AG10803 (cell line): ENCODE measurements at places on chromosomes 3 and 15.

DNA sequence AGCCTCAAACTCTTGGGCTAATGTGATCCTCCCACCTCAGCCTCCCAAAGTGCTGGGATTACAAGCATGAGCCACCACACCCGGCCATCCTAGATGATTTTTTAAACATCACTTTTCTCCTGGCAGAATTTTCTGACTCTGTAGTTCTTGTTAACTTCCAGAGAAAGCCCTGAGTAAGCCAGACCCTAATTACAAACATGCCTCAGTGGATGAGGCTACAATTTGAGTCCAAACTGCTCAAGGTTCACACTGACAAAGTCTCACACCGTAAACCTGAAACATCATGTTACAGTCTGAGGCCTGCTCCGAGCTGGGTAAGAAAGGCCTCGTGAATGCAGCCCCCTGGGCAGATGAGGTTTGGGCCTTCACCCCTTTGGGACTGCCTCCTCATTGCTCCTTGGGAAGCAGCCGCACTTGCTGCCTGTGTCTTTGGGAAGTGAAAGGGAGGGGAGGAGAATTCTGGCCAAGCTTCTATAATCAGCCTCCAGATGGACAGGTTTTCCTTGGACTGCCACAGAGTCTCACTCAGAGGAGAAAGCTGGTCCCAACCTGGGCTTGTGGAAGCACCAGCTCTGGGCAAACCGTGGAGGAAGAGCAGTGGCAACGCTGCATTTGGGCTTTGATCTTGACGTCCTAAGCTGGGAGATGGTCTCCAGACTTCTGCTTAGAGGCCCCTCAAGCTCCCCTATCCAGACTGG lies 46.0 kb downstream of the CA12 start:
- no peak for DNase-seq

DNA sequence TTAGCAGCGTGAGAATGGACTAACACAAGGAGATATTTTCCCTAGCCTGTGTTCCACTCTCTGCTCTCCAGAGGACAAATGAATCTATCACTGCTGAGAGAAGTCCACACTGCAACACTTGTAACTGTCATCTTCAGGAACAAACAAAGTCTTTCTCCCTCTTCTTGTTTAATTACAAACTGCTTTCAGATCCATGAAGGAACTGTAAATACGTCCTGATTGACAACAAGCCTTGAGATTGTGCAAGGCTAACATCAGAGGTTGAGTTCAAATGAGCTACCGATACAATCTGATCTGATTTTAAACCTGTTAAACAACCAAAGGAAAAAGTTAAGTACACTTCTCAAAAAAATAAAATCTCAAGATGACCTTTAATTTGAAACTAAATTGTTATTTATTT lies 638.8 kb upstream of the ADAMTS9 start:
- DNase-seq: no peak

- no peak for DNase-seq
Measured at GRCh38 chr3:50158530-50159146, 3.5 kb downstream of the SEMA3F start.

DNA sequence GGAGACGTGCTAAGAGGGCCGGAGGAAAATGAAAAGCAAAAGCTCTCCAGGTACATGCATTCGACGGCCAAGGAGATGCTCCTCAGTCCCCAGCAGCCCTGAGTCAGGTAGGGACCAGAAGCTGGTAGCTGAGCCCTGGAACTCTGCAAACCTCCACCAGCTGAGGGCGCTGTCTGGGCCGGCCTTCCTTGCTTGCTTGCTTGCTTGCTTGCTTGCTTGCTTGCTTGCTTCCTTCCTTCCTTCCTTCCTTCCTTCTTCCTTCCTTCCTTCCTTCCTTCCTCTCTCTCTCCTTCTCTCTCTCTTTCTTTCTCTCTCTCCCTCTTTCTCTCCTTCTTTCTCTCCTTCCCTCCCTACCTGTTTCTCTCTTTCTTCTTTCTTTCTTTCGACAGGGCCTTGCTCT lies 94.6 kb upstream of the RASGRF1 start:
- no peak for DNase-seq

GRCh38 chr3:63639806-63640205 lies 12.7 kb upstream of the SNTN start:
- peak; percentile 40 for DNase-seq
